Left ventricle myocardium inferior (tissue), 1 donor: ENCODE measurements at places on chromosomes 6 and 20. TPM values are rescaled to one million over a fixed set of nuclear protein-coding genes. Genes with fewer than 3 reads are reported as not detected.

- H3K36me3 ChIP-seq = peaks cover 25% of the 10 kb centered on the region
- peak within 1 kb of the TSS; percentile 65 for H3K27ac ChIP-seq
- H3K4me1 ChIP-seq = peaks cover 28% of the 10 kb centered on the region
Observed at GRCh38 chr6:43644940-43645612, at the start of gene RSPH9. Gene RSPH9 (plus strand): TSS chr6:43645036. CDS start chr6:43645099, 63 bp downstream.

- H3K4me1 ChIP-seq = no peaks in the 10 kb centered on the region
- DNase-seq = no peak
- no peak overlapping the region for H3K4me3 ChIP-seq
- no peaks in the 10 kb centered on the region for H3K36me3 ChIP-seq
- H3K27ac ChIP-seq = no peak overlapping the region
- no peaks in the 10 kb centered on the region for H3K27me3 ChIP-seq
Observed at GRCh38 chr6:132344811-132345210, 56.5 kb downstream of the MOXD1 start.

WFDC13 gene
- total RNA-seq = not detected

- no peak for DNase-seq
- H3K36me3 ChIP-seq = no peaks in the 10 kb centered on the region
- H3K27me3 ChIP-seq = no peaks in the 10 kb centered on the region
- H3K27ac ChIP-seq = no peak overlapping the region
- H3K4me1 ChIP-seq = no peaks in the 10 kb centered on the region
Observed at GRCh38 chr6:133637874-133638273, 251.0 kb upstream of the TCF21 start.

TNNC2 gene
- total RNA-seq = 0.33 TPM

- no peak for DNase-seq
- peak overlapping the region; percentile 47 for H3K4me3 ChIP-seq
- peak overlapping the region; percentile 84 for H3K27ac ChIP-seq
- H3K27me3 ChIP-seq = no peaks in the 10 kb centered on the region
Observed at GRCh38 chr6:136051140-136051775, 198.9 kb downstream of the MTFR2 start.

- H3K4me3 ChIP-seq = no peak overlapping the region
- peaks cover 29% of the 10 kb centered on the region for H3K27me3 ChIP-seq
- no peaks in the 10 kb centered on the region for H3K4me1 ChIP-seq
- no peaks in the 10 kb centered on the region for H3K36me3 ChIP-seq
Observed at GRCh38 chr6:168428052-168428826, 12.7 kb upstream of the SMOC2 start.

GRCh38 chr6:154320181-154320580 lies 36.4 kb downstream of the IPCEF1 start:
- no peak overlapping the region for H3K4me3 ChIP-seq
- H3K4me1 ChIP-seq = peaks cover 3% of the 10 kb centered on the region
- H3K36me3 ChIP-seq = no peaks in the 10 kb centered on the region
- no peaks in the 10 kb centered on the region for H3K27me3 ChIP-seq

GRCh38 chr6:161161889-161162624 lies 111.8 kb downstream of the AGPAT4 start:
- peak overlapping the region; percentile 36 for H3K27ac ChIP-seq
- H3K4me3 ChIP-seq = no peak overlapping the region
- DNase-seq = no peak
- peaks cover 30% of the 10 kb centered on the region for H3K36me3 ChIP-seq
- H3K4me1 ChIP-seq = peaks cover 27% of the 10 kb centered on the region
- H3K27me3 ChIP-seq = no peaks in the 10 kb centered on the region

DNA sequence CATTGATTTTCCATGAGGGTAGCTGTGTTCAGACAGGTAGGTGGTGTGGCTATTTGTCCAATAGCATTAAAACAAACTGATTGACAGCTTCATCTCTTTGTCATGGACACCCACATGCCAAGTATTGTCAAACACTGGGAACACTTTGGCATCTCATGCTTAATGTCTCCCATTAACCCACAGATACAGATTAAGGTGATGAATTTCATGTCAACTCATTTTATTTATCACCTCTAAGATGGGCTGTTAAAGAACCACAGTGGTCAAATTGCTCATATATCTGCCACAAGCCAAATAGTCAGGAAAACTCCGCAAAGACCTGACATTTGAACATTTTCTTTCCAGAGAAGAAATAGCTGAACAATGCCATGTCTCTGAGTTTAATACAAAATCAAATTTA lies 139.1 kb upstream of the SPTLC3 start:
- H3K27me3 ChIP-seq = no peaks in the 10 kb centered on the region
- H3K4me3 ChIP-seq = no peak overlapping the region
- no peaks in the 10 kb centered on the region for H3K4me1 ChIP-seq

GRCh38 chr20:23122321-23122720 lies 36.2 kb upstream of the CD93 start:
- H3K36me3 ChIP-seq = no peaks in the 10 kb centered on the region
- H3K4me1 ChIP-seq = peaks cover 58% of the 10 kb centered on the region
- DNase-seq = no peak
- peaks cover 5% of the 10 kb centered on the region for H3K27me3 ChIP-seq

RING1 gene
- total RNA-seq = 28.4 TPM

- peak overlapping the region; percentile 81 for H3K27ac ChIP-seq
- H3K36me3 ChIP-seq = no peaks in the 10 kb centered on the region
Observed at GRCh38 chr6:4460586-4461475, 315.4 kb upstream of the CDYL start.

DNA sequence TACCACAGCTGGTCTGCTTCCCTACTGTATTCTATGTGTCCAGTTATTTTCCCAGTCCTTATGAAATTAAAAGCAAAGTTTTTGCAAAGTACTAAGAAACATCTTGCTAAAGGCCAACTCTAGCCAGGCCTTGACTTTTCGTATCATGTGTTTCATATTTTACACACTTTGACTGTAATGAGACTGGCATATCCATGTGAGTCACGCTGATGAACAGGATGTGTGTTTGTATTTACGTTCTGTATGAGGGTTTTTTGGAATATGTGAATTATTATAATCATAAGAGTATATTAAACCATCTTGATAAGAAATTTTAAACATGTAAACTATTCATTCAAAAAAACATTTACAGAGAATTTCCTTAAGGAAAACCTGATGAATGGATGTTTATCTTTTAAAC lies 59.7 kb downstream of the EYA4 start:
- H3K4me1 ChIP-seq = peaks cover 34% of the 10 kb centered on the region
- DNase-seq = no peak
- no peaks in the 10 kb centered on the region for H3K27me3 ChIP-seq
- H3K27ac ChIP-seq = no peak overlapping the region
- no peak overlapping the region for H3K4me3 ChIP-seq

DNA sequence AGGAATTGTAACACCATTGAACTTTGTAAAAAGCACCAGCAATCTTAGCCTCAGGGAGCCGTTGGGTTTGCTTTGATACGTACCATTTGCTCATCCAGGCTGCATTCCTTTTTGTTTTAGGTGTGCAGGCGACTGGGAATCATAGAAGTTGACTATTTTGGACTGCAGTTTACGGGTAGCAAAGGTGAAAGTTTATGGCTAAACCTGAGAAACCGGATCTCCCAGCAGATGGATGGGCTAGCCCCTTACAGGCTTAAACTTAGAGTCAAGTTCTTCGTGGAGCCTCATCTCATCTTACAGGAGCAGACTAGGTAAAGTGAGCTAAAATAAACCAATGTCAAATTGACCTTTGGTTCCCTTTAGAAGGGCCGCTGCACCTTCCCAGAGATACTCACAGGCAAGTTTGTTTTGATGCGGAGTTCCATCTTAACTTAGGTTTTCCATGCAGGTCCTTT lies 1.6 kb downstream of the MYLIP start:
- peak overlapping the region; percentile 99 for H3K27ac ChIP-seq
- no peaks in the 10 kb centered on the region for H3K27me3 ChIP-seq
- no peak for DNase-seq
- H3K36me3 ChIP-seq = no peaks in the 10 kb centered on the region

EIF2S2 gene
- 41.0 TPM for total RNA-seq

THBS2 gene
- 6.9 TPM for total RNA-seq

RBBP9 gene
- 5.6 TPM for total RNA-seq

DNA sequence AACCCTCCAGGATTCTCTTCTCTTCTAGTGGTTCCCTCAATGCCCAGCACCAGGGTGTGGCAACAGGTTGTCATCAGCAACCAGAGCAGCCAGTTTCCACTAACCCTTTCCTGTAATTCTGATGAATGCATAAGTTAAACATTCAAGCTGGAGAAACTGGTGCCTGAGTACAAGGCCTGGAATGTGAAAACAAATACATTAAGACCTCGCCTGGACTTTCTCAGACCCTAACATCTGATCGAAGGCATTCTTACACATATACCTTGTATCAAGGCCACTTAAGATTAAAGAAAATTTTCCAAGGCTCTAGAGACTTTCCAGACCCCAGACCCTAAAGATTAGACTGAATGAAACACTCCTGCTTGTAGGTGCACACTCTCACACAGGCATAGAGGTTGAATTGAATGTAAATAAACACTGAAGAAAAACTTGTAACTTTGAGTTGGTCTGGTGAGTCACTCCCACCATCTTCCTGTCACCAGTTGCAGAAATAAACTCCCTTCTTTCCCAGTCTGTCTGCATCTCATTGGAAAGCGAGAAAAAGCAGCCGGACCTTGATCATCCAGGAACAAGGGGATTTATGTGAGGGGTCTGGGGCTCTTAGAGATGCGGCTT lies 9.0 kb downstream of the LRP11 start:
- H3K4me3 ChIP-seq = no peak overlapping the region
- peaks cover 18% of the 10 kb centered on the region for H3K4me1 ChIP-seq
- DNase-seq = no peak
- H3K27me3 ChIP-seq = no peaks in the 10 kb centered on the region

DNA sequence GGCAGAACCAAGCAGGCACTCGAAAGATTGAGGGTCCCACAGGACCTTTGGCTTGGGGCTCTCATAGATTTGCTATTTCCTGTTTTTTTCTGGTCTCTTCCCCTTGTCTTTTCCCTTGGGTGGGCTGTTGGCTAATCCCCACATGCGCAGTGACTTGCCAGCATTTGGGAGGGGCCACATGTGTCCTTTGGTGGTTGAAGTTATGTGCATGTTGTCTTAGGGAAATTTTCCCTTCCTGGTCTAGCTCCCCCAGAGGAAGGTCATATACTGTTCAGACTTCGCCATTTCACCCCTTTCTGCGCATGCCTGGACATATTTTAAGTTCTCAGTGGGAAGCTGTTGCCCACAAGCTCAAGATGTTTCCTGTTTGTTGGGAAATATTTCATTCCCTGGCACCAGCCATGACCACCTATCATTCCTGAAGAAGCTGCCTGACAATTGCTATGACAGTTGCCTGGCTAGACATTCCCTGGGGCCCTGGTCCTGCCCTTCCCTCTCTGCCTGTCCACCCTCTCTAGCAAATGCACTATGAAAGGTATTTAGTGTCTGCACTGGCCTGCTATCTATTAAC lies 156.2 kb upstream of the THBS2 start:
- DNase-seq = no peak
- no peaks in the 10 kb centered on the region for H3K36me3 ChIP-seq
- peaks cover 26% of the 10 kb centered on the region for H3K27me3 ChIP-seq
- H3K27ac ChIP-seq = no peak overlapping the region

LCA5 gene
- total RNA-seq = 1.8 TPM

ADGB gene
- not detected for total RNA-seq

DNA sequence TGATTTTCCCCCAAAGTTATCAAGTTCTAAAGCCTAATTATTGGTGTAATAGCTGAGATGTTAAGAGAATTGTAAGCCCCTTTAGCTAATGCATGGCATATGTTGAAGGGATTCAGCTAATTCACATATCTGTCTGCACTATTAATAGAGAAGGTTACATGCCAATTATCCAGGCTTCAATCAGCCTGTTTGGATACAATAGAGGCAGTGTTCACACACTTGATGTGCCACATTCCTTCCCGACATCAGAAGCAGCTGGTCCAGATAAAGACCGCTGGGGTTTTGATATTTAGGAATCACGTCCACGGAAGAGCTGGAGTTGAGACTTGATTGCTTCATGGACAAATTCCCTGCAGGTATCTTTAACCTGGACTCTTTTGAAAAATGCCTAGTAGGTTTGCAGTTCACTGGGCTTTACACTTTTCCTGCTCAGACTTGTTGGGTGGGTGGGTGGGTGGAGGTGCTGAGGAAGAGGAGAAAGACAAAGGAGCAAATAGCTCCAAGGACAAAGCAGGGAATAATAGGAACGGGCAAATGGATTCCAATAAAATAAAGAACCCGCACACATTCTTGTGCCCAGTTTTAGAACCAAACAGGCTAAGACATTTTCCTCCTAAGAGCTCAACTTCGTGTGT lies 142.6 kb upstream of the ZNF217 start:
- H3K4me1 ChIP-seq = peaks cover 52% of the 10 kb centered on the region
- no peaks in the 10 kb centered on the region for H3K27me3 ChIP-seq
- DNase-seq = no peak
- peak overlapping the region; percentile 82 for H3K27ac ChIP-seq

GRCh38 chr20:61982191-61982950 lies 83.3 kb downstream of the TAF4 start:
- DNase-seq = no peak
- peaks cover 43% of the 10 kb centered on the region for H3K36me3 ChIP-seq
- no peaks in the 10 kb centered on the region for H3K27me3 ChIP-seq
- no peak overlapping the region for H3K4me3 ChIP-seq

TULP1 gene
- not detected for total RNA-seq

DNA sequence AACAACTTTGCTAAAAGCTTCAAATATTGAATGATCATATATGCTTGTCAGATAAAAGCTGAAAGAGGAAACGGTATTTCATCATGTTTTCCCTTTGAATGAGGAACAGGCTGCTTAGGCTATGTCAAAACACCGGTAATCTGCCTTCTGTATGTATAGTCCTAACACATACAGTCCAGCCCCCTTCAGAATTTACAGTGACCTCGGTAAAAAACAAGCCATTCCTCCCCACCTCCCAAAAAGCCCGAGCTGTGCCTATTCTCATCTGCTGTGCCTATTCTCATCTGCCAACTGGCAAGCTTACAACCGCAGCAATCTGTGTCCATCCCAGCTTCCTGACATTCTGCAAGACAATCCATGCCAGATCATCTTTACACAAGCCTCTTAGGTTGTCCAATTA lies 26.8 kb upstream of the UBE2J1 start:
- DNase-seq = no peak
- H3K36me3 ChIP-seq = peaks cover 6% of the 10 kb centered on the region
- no peaks in the 10 kb centered on the region for H3K27me3 ChIP-seq
- no peak overlapping the region for H3K4me3 ChIP-seq
- peak overlapping the region; percentile 42 for H3K27ac ChIP-seq
- peaks cover 32% of the 10 kb centered on the region for H3K4me1 ChIP-seq

- no peaks in the 10 kb centered on the region for H3K36me3 ChIP-seq
- H3K4me1 ChIP-seq = no peaks in the 10 kb centered on the region
- H3K27ac ChIP-seq = no peak overlapping the region
- H3K4me3 ChIP-seq = no peak overlapping the region
Observed at GRCh38 chr6:132147530-132148011, 196.4 kb upstream of the CCN2 start.

CYP39A1 gene
- total RNA-seq = 5.4 TPM

SYCP2 gene
- 1.0 TPM for total RNA-seq

GRCh38 chr6:3325210-3325609 lies 66.5 kb downstream of the PSMG4 start:
- no peaks in the 10 kb centered on the region for H3K36me3 ChIP-seq
- H3K27ac ChIP-seq = peak overlapping the region; percentile 69
- DNase-seq = no peak
- H3K4me3 ChIP-seq = no peak overlapping the region
- peaks cover 38% of the 10 kb centered on the region for H3K4me1 ChIP-seq

GRCh38 chr20:36036688-36037087 lies 68.3 kb downstream of the CNBD2 start:
- no peak overlapping the region for H3K27ac ChIP-seq
- no peak for DNase-seq
- H3K4me3 ChIP-seq = no peak overlapping the region
- no peaks in the 10 kb centered on the region for H3K4me1 ChIP-seq
- no peaks in the 10 kb centered on the region for H3K27me3 ChIP-seq
